CD4-positive, alpha-beta T cell (primary cell): ENCODE measurements at places on chromosomes 4 and X.

DNA sequence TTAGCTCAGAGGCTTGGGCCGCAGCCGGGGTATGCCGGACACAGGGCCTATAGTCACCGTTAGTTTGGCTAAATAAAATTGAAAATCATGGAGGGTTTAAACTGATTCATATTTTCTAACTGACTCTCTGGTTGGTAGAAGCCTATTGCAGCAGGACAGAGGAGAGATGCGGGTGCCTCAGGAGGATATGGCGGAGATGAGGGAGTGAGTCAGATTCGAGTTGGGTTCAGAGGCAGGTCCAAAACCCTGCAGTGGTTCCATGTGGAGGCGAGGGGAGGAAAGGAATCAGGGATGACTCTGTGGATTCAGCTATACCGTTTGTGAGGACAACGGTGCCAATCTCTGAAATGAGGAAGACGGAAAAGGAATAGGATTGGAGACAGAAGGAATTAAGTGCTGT is 176.6 kb downstream of the PALLD start:
- no peak for DNase-seq

DNA sequence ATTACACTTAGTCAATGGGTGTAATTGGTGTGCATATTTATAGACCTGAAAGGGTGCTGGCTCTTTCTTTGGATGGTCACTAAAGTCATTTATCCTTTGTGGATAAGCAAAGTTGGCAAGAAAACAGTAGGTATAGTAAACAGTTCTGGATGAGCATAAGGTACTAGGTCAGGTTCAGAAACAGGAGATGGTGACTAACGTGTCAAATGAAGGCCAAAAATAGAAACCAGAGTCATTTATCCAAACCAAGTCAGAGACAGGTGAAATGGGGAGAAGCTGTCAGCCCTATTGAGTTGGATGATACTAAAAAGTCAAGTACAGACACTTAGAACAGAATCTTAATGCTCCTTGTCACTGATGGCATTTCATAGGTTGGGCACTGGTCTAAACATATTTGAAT is 313.1 kb downstream of the KLHL13 start:
- DNase-seq, result no peak

- DNase-seq, result no peak
These were observed 17.8 kb upstream of the HGFAC start for GRCh38 chr4:3423952-3424351.

GRCh38 chr4:164207460-164207859 is 546.5 kb upstream of the SMIM31 start:
- no peak for DNase-seq

DNA sequence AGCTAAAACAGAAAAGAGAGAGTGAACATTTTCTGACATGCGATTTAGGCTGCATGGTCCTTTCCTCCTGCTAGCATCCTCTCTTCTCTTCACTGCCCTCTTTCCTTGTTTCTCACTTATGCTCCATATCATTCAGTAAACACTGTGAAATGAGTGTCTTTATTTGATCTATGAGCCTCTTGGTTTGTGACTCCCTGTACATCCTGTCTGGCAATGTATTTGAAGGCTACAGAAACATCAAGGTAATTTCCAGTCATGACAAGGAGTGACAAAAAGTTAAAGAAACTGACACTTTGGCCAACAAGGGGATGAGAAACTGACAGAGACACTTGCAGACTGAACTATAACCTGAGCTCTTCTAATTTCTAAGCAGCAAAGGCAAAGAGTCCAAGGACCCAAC is 8.7 kb downstream of the FTHL17 start:
- no peak for DNase-seq

DNA sequence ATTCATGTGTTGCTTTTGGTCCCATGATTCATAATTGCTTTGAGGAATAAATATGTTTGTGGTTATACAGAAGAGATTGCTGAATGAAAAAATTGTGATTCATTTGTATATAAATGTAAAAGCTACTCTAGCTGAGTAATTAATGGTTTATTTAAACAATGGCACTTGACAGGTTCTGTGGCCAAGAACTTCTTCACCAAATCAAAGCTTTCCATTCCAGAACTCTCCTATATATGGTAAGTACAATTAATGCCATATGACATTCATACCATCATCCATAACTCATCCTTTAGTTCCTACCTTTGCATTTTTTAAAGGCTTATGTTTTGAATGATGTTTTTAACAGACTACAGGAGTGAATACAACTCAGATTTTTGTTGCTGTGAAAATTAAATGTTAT is 105.8 kb downstream of the REPS2 start:
- DNase-seq, result no peak

DNA sequence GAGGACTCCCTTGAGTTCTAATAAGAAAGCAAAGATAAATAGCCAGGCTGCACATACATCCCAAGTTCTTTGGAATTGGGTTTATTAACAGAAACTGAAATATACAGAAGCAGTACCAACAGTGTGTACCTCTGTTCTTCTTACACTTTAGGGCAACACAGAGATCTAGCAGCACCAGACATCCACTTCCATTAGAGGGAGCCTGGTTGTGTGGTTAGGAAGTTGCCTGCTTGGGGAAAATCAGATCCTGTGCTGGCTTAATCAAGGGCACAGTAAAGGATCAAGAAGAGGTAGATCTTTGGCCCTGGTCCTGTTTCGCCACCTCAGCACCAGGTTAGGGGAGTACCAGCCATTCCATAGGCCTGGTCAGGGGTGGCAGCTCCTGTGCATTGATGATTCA is 231.1 kb upstream of the ARHGAP24 start:
- DNase-seq, result no peak

GRCh38 chr4:125390126-125390525 is 75.4 kb downstream of the FAT4 start:
- DNase-seq, result no peak

DNA sequence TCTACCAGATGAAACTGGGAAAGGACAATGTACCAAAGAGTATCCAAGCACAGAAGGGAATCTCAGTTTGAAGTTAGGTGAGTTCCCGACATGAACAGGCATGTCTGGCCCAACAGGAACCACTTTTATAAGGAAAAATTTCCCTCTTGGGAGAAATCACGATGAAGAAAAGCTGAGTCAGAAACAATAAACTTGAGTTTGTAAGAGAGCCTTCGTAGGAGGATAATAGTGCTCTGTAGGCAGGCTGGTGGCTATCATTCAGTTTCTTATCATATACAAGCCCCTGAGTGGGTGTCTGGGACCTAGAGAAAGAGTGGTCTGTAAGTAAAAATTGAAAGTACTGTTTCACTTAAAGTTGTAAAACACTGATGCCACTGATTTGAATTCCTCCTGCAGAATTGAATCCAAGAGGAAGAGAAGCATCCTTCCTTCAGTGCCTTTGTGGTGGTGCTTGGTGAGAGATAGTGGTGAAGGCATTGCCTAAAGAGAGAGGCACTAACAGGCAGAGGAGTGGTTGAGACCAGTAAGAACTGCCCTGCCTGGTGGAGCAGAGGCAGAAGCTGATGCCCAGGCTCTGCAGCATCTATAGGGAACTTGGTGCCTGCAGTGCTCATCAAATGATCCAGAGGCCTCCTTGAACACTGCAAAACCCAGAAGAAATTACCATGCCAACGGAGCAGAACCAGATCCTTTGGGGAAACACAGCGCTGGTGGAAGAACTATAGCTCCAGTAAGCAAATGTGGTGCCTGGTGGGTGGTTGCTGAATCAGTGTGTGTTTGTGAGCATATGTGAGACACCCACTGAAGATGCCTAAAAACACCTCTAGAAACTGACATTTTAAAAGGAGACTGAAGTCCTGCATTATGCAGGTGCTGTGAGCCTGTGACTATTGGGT is 31.7 kb upstream of the METAP1 start:
- DNase-seq, result no peak

- DNase-seq, result no peak
These were observed 171.9 kb downstream of the DCTD start for GRCh38 chr4:182745237-182745636.

GRCh38 chr4:121226362-121226761 is 62.2 kb upstream of the TNIP3 start:
- DNase-seq, result no peak

GRCh38 chr4:19842471-19842870 is 409.2 kb upstream of the SLIT2 start:
- DNase-seq, result no peak

DNA sequence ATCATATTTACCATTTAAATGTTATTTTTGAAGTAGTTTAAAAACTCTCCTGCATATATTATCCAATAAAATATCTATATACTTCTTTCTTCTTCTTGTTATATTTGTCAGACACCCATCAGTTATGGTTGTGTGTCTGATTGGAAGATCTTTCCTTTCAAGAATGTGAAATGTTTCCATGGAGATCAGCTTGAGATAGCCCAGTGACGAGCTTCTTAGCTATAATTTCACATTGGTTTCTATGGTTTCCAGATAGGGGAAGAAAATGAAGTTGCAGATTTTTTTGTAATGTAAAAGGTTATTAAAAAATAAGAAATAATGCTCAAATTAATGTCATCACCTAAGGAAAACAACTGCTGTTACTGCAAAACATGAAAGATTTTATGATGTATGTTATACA is 189.0 kb downstream of the COX7B2 start:
- no peak for DNase-seq

DNA sequence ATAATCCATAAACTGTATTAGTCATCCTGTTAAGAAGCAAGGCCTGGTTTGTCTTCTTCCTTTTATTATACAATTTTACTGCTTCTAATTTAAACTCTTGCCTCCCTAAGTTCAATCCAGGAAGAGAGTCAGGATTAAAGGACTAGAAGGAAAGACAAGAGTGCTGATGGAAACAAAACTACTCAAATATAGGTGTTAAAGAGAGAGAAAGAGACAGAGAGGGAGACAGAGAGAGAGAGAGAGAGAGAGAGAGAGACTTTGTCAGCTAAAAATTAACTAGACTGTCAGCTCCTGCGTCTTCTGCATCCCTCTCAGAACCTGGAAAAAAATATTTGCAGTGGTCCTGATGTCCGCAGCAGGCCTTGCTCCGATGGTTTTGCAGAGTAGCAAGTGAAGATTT is 13.5 kb upstream of the FGG start:
- DNase-seq, result no peak

DNA sequence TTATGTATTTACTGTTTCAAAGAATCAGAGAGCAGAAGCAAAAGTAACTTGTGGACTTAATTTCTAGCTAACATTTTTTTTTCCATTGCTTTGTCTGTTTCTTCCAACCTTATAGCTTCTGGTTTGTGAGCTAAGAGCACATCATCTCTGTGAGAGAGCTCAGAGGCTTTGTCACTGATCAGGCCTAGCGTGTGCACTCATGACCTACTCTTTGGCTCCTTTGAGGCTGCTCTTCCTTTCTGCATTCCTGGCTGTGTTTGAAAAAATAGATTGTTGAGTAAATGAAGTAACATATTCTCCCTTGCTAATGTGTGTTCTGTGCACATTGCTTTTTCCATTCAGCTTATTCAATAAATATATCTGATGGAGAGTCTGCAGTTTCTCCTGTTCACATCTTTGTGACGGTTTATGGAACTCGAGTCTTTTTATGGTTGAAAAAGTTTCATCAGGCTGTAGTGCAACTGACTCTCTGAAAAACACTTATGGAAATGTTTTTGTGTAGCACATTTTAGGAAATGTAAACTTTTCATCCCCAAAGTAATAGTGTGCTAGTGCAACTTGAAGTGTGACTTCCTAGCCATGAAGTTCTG is 133.0 kb downstream of the RAPGEF2 start:
- no peak for DNase-seq

- no peak for DNase-seq
These were observed 28.9 kb upstream of the GPC4 start for GRCh38 chrX:133444196-133444595.

- DNase-seq, result no peak
These were observed 1913.7 kb downstream of the STIM2 start for GRCh38 chr4:28774344-28774743.

DNA sequence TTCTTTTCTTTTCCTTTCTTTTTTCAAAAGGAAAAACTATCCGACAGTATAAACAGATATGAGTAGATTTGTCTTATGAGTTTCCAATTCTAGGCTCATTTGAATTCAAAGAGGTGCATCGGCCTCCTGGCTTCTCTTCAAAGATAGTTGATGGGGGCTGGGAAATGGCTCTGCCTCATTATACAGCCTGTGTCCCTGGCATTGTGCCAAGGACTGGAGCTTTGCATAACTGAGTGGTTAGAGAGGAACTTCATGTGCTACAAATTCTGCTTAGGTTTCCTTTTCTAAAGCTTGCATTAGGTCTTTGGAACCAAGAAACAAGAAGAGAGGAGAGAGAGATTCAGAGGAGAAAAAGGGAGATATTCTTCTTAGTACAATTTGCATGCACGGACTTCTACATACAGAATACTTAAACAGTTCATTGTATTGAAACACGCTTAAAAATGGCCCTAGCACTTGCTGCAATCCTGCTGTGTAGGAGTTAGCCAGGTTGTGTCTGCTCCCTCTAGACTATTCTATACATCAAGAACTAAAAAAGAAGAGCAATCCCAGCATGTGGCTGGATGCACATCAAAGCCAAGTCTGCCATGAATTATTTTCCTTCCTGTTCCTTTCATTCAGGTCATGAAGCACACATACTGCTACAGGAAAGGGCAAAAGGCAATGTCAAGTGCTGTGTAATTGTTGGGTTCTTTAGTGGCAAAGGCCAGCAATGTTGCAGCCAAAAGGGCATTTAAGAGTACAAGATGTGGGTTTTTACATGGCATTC is 70.9 kb downstream of the INTS12 start:
- no peak for DNase-seq

- DNase-seq, result no peak
These were observed 5.2 kb downstream of the MAP9 start for GRCh38 chr4:155371432-155372043.

GRCh38 chrX:10356979-10357378 is 200.2 kb downstream of the CLCN4 start:
- DNase-seq, result no peak

DNA sequence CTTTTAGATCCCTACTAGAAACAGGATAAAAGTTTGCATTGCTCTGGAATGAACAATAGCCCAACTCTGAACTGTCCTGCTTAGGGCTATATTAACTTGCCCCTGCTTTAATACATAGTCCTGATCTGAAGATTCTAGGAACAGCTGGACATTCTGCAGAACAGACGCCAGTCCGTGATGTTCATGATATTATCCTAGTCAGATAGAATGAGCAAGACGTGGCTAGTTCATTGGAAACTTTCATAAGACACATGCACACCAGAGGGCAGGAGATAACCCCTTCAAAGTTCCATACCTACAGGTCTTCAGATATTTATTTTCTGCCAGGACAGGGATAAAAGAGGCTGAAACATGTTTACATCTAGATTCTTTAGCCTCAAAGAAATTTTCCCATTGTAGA is 75.5 kb upstream of the CLNK start:
- no peak for DNase-seq

- no peak for DNase-seq
These were observed 122.4 kb upstream of the NPY2R start for GRCh38 chr4:155085843-155086530.

- DNase-seq, result no peak
These were observed 8.9 kb downstream of the PGAM4 start for GRCh38 chrX:77960567-77960966.

- DNase-seq, result no peak
These were observed 166.7 kb downstream of the PRDM5 start for GRCh38 chr4:120755864-120756263.

GRCh38 chr4:127162741-127163140 is 470.0 kb upstream of the INTU start:
- no peak for DNase-seq

GRCh38 chr4:107893171-107894137 is 37.9 kb upstream of the CYP2U1 start:
- DNase-seq, result no peak
